Stimulated activated CD8-positive, alpha-beta memory T cell treated with anti-CD3 and anti-CD28 coated beads, Interleukin-7, amount 100 ng/mL, for 1 hour (primary cell): ENCODE measurements at places on chromosomes 1 and 21.

- no peak for DNase-seq
These were observed 13.3 kb downstream of the SMIM12 start for GRCh38 chr1:34846265-34846664.

DNA sequence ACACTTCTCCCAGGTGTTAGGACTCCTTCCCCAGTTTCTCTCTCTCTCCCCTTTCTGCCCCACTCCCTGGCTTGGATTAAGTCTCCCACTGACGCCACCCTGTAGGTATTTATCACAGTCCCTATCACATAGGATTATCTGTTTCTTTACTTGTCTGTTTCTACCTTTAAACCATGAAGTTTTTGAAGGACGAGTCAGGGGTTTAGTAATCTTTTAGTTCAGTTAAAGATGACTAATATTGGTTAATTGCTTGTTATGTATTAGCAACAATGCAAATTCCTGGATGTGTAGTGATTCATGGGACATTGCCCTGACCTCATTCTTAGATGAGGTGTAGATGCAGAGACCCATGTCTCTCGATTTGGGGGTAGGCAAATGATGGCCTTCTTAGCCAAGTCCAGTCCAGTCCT, 6.4 kb downstream of the LAMC1 start:
- DNase-seq, result no peak

DNA sequence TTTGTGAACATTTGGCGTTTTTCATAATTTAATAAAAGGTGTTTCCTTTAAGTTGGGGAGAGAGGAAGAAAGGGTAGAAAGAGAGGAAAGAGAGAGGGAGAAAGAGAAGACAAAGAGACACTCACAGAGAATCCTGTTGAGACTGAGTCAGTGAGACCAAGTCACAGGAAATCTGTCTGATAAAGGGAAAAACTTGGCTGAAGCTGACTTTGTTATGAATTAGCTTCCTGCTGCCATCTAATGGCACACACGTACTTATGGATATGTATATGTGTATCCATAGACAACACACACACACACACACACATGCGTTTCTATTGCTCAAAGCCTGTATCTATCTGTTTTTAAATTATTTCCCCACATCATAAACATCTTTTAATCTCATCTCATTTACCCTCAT, 42.5 kb upstream of the DISC1 start:
- DNase-seq, result no peak

- DNase-seq, result no peak
These were observed 313.4 kb upstream of the C1orf174 start for GRCh38 chr1:4213366-4213973.

DNA sequence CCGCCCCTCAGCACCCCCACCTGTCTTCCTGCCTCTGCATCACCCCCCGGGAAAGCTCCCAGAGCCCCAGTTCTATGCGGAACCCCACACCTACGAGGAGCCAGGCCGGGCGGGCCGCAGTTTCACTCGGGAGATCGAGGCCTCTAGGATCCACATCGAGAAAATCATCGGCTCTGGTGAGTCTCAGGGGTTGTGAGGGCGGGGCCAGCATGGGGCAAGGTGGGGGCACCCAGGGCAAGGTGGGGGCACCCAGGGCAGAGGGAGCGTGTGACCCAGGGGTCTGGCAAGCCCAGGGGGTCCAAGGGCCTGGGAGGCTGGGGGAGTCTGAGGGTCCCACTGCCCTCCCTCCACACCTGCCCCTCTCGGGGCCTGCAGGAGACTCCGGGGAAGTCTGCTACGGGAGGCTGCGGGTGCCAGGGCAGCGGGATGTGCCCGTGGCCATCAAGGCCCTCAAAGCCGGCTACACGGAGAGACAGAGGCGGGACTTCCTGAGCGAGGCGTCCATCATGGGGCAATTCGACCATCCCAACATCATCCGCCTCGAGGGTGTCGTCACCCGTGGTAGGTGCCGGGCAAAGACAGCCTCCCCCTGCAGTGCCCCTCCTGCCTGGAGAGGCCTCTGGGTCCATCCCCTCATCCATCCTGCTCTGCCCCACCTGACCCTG, 34.1 kb downstream of the EPHA8 start:
- no peak for DNase-seq

DNA sequence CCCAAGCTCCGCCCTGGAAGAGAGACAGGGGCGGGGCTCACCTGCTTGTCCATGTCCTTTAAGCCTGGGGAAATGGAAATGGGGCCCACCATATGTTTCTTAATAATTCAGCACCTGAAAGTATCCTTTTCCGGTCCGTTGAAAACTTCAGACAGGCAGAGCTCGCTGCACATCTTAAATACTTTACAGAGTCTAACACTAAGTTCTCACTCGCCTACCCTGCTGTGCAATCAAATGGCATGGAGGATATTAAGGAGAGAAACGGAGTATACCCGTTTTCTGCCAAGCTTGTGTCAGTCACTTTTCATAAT, 467 bp upstream of the CC2D1B start:
- DNase-seq, result no peak

- no peak for DNase-seq
These were observed 2.2 kb downstream of the TNFRSF4 start for GRCh38 chr1:1211541-1212441.

GRCh38 chr1:16371725-16372124, 4.7 kb downstream of the SZRD1 start:
- DNase-seq, result no peak
